LHCN-M2 (cell line): ENCODE measurements at places on chromosomes 1 and 21. TPM values are rescaled to one million over a fixed set of nuclear protein-coding genes. Genes with fewer than 3 reads are reported as not detected.

DNA sequence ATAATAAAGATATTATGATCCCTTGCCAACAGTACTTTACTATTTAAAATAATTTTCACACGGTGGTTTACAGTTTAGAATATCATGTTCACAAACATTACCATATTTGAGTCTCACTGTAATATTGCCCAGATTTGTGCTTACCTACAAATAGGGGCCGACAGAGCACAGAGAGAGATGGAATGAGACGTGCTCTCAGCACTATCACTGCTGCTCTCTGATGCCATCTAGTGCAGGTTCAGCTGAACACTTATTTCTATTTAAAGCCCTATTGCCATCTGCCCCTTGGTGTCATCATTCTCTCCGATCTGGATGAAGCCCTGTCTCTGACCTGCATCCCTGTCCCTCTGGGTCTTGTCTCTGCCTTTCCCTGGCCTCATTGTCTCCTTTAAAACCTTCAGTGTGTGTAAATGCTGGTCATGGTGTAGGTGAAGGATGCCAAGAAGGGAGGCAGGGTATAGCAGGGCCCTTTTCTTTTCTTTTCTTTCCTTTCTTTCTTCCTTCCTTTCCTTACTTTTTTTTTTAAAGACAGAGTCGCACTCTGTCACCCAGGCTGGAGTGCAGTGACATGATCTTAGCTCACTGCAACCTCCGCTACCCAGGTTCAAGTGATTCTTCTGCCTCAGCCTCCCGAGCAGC is 6.9 kb upstream of the GPATCH4 start:
- peak; percentile 71 for DNase-seq

- peak; percentile 41 for DNase-seq
Observed at GRCh38 chr1:162276493-162276892, 100.2 kb downstream of the SPATA46 start.

GRCh38 chr1:201870397-201870796 is 18.3 kb upstream of the SHISA4 start:
- DNase-seq, result no peak

DNA sequence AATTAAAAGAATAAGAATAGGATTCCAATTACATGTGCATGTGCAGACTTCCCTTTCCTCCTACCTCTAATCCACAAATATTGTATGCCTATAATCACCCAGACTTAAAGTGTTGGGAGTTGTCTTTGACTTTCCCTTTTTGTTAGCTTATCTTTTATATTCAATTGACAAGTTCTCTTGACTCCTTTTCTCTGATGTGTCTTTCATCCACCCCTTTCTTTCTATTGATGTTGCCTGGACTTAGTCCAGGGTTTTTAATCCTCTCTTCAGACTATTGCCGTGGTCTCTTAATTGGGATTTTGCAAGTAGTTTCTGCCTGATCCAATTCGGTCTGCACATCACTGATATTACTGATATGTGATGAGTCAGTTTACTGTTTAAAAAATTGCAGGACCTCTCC is 170.9 kb downstream of the LHX8 start:
- no peak for DNase-seq

GRCh38 chr1:206074839-206075238 is 21.9 kb downstream of the RHEX start:
- DNase-seq, result no peak

DNA sequence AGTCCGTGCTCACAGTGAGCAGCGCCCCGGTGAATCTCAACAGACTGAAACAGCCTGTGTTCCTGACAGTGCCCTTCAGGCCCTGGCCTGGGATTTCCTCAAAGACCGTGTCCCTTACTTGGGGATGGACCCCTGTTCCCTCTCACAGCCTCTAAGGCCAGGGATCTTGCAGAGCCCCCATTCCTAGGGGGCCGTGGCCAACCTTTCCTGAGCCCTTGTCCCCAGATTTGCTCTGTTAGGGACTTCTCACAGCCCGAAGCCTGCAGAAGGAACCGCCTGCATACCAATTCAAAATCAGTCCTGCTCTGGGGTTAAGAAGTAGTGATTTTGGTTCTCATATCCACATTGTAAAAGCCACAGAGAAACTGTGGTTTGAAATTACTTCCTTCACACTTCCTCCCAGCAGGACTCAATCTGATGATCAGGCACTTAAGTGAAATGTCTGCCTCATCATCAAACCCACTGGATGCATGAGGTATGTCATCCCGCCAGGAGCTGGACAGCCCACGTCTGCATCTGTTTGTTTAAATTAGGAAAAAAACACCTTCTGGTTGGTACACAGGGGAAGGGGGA is 14.9 kb downstream of the ABCA4 start:
- DNase-seq, result peak; percentile 38

- no peak for DNase-seq
Observed at GRCh38 chr1:214939180-214939579, 143.4 kb upstream of the KCNK2 start.

DNA sequence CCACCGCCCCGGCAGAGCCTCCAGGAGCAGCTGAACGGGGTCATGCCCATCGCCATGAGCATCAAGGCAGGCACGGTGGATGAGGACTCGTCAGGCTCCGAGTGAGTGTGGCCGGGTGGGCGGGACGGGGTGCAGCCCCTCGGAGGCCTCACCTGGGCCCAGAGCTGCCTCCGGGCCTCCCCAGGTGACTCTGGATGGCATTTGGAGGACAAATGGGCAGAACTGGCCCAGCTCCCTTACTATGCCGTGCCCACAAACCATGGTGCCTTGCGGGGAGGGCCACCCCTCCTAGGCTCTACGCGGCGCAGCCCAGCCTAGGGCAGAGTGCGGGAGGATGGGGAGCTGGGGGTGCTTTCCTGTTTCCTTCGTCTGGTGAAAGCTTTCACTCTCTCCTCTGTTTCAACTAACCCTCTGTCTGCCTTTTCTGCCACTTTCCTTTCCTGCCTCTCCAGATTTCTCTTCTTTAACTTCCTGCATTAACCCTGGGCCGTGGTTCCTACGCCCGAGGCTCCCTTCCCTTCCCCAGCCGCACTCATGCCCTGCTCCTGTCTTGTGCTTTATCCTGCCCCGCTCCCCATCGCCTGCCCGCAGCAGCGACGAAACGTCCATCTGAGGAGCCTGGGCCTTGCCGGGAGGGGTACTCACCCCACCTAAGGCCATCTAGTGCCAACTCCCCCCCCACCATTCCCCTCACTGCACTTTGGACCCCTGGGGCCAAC is 9.2 kb downstream of the PSRC1 start:
- DNase-seq, result no peak

- DNase-seq, result no peak
Observed at GRCh38 chr1:54970901-54971300, 9.5 kb upstream of the TMEM61 start.

DNA sequence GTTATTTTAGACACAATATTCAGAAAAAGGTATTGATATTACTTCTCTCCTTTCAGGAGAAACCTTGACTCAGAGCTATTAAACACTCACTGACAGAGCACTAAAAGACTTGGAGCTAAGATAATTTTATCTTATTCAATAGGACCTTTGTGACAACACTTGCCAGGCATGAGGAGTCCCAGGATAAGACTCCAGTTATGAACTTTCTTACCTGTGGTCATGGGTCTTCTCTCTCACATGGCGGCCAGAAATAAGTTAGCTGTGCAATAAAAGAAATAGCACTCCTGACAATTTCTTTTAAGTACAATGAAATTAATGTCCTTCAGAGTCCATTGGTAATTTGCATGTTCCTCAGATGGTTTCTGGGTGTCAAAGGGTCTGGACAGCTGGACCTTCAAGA is 382.1 kb downstream of the BRINP3 start:
- no peak for DNase-seq

- DNase-seq, result peak; percentile 37
Observed at GRCh38 chr1:63643926-63644325, 50.7 kb downstream of the PGM1 start.

- DNase-seq, result no peak
Observed at GRCh38 chr1:209597499-209597898, 14.0 kb downstream of the CAMK1G start.

DNA sequence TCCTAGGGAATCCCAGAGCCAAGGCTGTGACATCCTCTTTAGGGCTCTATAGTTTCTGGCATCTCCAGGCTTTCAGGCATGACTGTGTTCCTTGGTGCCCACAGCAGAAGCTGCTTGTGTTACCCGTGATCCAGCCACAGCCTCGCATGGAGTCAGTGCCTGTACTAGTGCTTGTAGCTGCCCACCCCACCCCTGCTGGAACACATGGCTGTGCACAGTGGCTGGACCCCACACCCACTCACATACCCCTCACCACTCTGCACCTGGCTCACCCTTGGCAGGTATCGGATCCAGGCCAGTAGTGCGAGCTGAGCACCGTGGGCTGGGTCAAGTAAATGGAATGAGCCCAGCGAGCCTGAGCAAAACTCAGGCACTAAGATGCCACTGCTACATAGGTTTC is 934.7 kb upstream of the PRMT6 start:
- no peak for DNase-seq

- peak; percentile 91 for DNase-seq
Observed at GRCh38 chr1:117093870-117094621, 27.5 kb downstream of the TRIM45 start.

- no peak for DNase-seq
Observed at GRCh38 chr1:92843046-92843423, 11.2 kb downstream of the RPL5 start.

- DNase-seq, result no peak
Observed at GRCh38 chr1:92701147-92701546, 83.8 kb downstream of the EVI5 start.

The GJA8 gene
- not detected in 2 replicates for total RNA-seq

The CD1C gene
- total RNA-seq, result not detected in 2 replicates

The ZNF697 gene
- total RNA-seq, result 2.2 and 2.3 TPM in 2 replicates

The NEXN gene
- 17.1 and 29.7 TPM in 2 replicates for total RNA-seq

The CNIH4 gene
- total RNA-seq, result 48.2 and 56.4 TPM in 2 replicates

The SERINC2 gene
- total RNA-seq, result 18.4 and 23.9 TPM in 2 replicates
